Coronary artery (tissue), 2 donors: ENCODE measurements at places on chromosomes 3 and 15.

DNA sequence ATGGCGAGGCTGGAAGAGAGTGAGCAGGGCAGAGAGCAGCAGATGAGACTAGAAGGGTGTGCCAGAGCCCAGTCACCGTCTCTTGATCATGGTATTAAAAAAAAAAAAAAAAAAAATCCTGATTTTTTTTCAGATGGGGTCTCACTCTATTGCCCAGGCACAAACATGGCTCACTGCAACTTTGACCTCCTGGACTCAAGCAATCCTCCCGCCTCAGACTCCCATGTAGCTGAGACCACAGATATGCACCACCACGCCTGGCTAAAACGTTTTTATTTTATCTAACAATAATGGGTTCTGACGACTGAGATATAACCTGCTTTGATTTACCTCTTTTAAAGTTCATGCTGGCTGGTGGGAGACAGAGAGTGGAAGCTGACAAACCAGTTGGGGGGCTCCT, 4.0 kb downstream of the GNB4 start:
- no peak for DNase-seq

GRCh38 chr15:31338318-31338878, 11.8 kb downstream of the KLF13 start:
- DNase-seq: no peak

DNA sequence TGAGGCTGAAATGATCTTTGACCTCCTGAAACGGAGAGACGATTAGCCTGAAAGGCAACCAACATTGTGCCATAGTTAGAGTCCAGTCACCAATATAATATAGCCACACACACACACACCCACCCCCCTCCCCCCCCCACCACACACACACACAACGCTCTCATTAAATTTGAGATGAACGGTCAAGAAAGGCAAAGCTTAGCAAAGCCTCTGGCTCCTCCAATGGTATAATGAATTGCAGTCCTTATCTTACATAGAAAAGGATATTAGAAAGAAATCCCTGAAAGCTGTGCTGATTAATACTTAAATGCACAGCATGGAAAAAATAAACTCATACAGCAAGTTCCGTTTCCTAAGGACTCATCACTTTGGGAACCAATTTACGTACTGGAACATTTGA, 876 bp upstream of the ZNF385D start:
- DNase-seq: no peak

GRCh38 chr3:44058022-44058867, 183.4 kb upstream of the TOPAZ1 start:
- no peak for DNase-seq
